ENCODE measurements at places on chromosomes 4 and X. TPM values are rescaled to one million over a fixed set of nuclear protein-coding genes. Genes with fewer than 3 reads are reported as not detected.

CSAG1 gene
- not detected for total RNA-seq

PNMA6A gene
- total RNA-seq, result 0.22 TPM

SRPX2 gene
- 36.7 TPM for total RNA-seq

APLN gene
- total RNA-seq, result 1.1 TPM

MEPE gene
- total RNA-seq, result not detected

USP38 gene
- total RNA-seq, result 20.1 TPM

AREG gene
- 0.97 TPM for total RNA-seq

SERTM2 gene
- not detected for total RNA-seq

FGFR3 gene
- 0.97 TPM for total RNA-seq

TADA2B gene
- 14.8 TPM for total RNA-seq

DNA sequence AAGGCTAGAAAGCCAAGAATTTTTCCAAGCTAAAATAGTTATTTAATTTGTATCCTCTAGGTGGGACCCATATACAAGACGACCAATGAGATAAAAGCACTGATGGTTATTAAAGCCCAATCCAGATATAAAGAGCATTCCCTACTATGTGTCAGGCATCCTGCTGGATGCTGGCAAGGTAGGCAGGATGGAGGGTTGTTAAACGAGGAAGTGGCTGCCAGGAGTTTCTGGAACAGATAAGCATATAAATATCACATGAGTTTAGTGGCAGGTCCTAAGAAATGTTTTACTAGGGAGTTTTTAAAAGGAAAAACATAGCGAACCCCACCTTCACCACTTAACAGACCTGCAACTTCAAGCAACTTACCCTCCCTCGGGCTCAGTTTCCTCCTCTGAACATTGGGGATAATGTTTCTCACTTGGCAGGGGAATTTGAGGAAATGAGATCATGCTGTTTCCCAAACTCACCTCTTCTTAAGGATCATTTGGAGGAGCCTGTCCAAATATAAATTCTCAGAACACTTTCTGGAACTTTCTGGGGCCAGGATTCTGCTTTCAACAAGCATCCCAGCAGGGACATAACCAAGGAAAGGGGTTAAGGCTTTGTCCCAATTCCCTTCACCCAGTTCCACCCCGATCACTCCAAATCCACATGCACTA is 94.3 kb upstream of the LDB2 start:
- no peak for DNase-seq

DNA sequence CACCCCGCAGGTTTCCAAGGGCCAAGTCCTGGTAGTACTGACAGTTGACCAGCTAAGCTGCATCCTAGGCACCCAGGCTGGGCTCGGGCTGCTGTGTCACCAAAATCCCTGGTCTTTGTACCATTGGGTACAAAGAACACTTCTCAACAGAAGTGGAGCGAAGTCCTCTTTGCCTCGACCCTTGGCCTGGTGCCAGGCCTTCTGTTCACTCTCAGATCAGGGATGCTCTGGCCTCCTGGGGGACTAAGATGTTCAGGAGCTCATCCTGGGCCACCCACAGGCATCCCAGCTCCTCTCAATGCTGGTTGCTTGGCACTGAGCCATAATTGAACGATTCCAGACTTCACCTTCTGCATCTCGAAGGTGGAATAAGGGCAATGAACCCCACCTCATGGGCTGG is 13.8 kb upstream of the SLC2A9 start:
- no peak for DNase-seq

DNA sequence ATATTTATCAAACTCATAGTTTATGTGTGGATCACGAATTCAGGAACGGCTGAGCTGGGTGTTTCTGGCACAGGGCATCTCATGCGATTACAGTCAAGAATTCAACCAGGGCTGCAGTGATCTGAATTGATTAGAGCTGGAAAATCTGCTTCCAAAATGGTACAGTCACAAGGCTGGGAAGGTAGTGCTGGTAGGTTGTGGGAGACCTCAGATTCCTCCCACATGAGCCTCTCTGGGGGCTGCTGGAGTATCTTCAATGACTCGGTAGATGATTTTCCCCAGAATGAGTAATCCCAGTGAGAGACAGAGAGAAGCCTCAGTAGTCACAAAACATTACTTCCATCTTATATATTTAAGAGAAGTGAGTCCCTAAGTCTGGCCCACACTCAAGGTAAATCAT is 36.2 kb upstream of the PRDX4 start:
- DNase-seq, result peak; percentile 19

- no peak for DNase-seq
These were observed 144.7 kb downstream of the NAA11 start for GRCh38 chr4:79181190-79181589.

DNA sequence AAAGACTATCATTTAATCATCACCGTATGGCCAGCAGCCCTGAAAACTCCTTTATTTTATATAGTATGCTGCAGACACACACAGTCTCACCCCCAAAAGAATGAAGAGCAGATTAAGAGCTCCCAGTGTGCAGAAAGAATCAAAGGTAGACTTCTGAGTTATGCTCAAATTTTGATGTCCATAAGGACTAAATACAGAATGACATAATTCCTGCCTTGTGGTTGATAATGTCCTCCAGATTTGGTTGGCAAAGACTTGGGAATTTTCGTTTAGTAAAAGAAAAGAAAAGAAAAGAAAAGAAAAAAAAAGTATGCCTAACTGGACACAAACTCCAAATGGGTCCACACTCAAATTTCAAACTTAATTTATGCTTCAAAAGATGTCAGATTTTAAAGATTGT is 118.1 kb upstream of the PLAC1 start:
- no peak for DNase-seq

DNA sequence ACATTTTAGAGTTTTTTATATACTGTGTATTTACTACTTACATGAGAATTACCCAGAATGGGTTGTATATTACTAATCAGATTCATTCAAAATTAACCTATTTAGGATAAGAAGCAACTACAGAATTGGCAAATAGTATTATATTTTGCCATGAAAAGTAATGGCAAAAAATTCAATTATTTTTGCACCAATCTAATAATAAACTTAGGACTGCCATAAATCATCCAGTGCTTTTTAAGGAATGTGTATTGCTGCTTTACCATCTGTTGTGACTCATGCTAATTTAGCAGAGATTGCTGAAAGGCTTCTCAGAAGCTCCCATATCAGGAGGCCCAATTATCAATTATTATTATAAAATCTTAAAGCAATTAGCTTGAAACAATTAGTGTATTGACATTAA is 24.0 kb downstream of the NPY2R start:
- no peak for DNase-seq

DNA sequence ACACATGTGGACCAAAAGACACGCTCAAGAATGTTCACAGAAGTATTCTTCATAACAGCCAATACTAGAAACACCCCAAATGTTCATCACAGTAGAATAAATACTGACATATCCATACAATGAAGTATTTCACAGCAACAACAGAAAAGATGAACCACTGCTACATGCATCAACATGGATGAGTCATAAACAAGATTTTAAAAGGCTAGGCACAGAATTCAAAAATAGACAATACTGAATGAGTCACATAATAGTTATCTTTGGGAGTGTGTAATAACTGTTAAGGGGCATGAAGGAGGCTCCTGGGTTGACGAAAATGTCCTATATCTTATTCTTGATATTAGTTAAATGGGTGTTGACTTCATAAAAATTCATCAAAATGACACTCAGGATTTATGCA is 43.5 kb downstream of the CLOCK start:
- DNase-seq, result peak; percentile 86

GRCh38 chr4:46386570-46386969 is 3.4 kb downstream of the GABRA2 start:
- peak; percentile 14 for DNase-seq

DNA sequence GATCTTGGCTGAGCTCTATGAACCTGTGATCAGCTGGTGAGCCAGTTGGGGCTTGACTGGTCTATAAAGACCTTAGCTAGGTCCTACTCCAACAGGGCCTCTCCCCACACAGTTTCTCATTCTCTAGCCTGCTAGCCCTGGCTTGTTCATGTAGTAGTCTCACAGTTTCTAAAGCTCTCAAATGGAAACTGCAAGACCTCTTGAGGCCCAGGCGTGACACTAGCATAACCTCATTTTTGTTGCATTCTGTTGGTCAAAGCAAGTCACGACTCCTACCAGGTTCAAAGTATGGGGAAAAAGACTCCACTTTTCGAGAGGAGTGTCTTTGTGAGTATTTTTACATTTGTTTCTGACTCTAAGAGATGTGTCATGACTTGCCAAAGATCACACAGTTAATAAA is 50.9 kb downstream of the CEP44 start:
- DNase-seq, result no peak

DNA sequence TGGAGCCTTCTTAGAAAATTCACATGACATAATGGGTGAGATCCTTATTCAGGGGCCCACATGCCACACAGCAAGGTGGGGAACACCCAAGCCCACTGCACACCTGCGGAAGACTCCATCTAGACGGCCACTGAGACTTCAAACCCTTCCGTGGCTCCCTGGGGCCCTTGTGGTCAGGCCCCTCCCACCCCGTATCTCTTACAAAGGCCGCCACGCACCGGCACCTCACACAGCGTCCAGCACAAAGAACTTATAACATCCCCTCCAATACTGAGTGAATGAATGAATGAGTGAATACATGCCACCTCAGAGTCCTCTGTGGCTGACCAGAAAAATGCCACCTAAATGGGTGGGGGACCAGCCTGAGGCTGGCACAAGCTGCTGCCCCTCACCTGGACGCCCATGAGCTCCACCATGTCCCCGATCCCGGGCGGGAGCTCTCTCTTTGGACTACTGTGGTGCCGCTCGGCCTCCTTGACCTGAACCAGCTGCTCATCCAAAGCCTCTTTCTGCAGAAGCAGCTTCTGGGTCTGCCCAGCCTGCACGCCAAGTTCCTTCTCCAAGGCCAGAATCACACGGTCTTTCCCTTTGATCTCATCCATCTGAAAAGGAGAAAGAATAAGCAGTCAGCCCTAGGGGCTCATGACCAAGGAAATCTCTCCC is 66.9 kb upstream of the C4orf50 start:
- no peak for DNase-seq

GRCh38 chr4:111807576-111807975 is 337.7 kb upstream of the FAM241A start:
- no peak for DNase-seq

DNA sequence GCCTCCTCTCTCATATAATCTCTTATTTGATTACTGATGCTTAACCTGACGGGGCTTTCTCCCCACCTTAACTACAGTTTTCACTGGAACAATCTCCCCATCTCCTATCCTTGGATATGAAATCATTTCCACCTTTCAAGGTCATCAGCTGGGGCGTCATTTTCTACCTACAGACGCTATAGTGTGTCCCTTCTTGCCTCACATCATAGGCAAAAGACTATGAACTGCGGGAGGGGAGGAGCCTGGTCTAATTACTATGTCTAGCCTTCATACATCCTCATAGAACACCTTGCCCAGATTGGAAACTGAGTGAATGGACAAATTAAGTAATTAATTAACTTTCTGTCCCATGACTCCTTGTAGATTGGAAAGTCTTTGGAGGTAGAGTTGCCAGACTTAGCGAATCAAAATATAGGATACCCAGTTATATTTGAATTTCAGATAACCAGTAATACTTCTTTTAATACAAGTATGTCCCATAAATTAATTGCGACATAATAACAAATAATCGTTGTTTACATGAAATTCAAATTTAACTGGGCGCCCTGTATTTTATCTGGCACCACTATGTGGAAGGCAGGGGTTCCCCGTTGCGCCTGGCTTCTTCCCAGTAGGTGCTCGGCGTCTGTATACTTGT is 752 bp upstream of the ATP6AP2 start:
- DNase-seq, result peak; percentile 2

- no peak for DNase-seq
These were observed 532.0 kb upstream of the SPANXN1 start for GRCh38 chrX:144715337-144715736.

DNA sequence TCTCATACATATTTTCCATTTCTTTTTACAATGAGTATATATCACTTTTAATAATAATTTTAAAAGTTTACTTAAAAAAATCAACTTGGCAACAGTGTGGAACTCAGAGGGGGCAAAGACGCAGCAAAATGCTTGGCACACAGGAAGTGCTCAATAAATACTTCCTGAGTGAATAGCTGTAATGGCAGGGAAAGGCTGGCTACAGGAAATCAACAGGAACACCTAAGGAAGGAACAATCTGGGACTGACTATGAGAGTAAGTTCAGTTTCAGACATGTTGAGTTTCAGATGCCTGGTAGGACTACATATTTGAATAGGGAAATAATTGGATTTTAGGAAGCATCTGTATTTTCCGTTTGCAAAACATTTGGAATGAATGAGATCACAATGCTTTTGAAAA is 137.6 kb downstream of the SCLT1 start:
- DNase-seq, result no peak

GRCh38 chr4:139890816-139891215 is 225.2 kb downstream of the MGST2 start:
- peak; percentile 85 for DNase-seq

DNA sequence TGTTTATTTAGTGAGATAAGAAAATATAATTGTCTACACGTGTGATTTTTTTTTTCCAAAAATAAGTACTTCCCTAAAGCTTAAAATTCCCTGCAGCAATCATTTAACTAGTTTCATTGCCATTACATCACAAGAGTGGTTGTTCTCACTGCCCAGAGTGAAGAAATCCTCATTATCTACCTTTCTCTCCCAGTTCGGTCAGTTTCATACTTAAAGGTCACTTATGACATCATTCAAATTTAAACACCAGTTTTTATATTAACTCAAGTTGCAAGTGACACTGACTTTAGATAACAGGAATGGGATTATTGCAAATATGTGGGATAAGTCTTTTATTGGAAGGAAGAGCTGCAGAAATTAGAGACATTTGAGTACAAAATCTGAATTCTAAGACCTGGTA is 1699.8 kb upstream of the IGFBP7 start:
- no peak for DNase-seq

DNA sequence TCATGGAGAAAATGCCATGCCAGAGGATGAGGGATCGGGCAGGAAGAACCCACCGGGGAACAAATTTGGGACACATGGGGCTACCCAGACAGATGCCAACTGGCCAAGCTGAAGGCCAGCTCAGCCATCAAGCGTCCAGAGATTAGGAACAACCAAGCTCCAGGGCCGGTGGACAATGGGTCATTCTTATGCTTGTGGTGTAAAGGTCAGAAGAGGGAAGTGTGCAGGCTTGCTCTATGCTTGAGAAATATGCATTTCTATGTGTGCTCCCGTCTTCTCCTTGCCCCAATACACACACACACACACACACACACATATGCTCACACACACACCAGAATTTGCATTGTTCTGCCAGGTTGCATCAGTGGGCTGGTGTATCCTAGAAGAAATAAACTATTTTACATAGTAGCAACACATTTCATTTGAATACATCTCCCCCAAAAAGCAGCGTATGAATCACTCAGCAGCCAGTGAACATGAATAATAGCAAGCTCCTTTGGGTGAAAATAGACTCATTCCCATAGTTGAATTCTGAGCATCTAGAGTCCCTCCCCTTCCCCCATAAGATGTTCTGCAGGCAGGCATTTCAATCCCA is 201.9 kb upstream of the PPARGC1A start:
- no peak for DNase-seq

GRCh38 chrX:114581528-114582263 is 2.2 kb upstream of the HTR2C start:
- peak; percentile 24 for DNase-seq

DNA sequence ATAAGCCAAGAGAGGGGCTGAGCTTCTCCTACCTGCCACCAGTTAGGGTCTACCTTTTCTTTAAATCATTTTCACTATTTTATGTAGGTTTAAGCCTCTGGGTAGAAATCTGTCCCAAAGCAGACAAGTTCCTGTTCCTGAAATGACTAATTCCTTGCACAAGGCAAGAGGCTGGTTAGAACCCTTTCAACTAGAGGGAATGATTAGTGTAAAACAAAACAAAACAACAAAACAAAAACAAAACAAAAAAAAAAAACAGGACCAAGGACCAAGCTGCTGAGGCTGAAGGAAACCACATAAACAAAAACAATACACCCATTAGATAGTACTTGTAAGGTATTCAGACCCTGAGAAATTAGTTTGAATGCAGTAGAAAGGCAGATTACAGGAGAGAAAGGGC is 62.7 kb downstream of the MAML3 start:
- DNase-seq, result peak; percentile 46

All from GM23248 (cell line).